ENCODE measurements at places on chromosomes 3 and 15.

DNA sequence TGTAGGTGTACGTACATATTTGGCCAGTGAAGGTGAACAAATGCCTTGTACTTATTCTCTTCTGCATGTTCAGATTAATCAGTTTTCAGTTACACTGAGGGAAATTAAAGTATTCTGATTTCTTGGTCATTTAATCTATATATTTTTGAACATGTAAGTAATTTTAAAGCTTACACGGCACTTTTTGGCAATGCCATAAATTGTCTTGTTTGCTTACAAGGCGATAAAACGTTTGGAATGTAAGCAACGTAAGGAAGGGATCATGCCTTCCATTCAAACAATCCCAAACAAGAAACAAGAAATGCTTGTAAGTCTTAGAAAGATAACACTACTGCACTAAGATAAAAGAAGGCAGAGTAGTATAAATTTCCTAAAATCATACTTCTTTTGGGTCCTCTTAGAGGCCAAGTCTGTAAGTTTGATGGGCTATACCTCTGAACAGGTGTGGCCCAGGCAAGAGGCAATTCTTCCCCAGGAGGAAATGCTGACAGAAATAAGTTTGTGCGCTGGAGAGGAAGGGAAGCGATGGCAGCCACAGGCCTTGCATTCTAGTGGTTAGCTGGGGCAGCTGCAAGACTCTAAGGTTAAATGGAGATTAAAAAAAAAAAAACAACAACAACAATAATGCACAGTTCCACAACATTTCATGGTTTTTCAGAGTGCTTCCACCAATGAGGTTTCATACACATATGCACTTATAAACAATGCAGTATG lies 73.8 kb downstream of the GOLIM4 start:
- DNase-seq: no peak

GRCh38 chr15:41982133-41982930 lies 10.0 kb upstream of the EHD4 start:
- no peak for DNase-seq

DNA sequence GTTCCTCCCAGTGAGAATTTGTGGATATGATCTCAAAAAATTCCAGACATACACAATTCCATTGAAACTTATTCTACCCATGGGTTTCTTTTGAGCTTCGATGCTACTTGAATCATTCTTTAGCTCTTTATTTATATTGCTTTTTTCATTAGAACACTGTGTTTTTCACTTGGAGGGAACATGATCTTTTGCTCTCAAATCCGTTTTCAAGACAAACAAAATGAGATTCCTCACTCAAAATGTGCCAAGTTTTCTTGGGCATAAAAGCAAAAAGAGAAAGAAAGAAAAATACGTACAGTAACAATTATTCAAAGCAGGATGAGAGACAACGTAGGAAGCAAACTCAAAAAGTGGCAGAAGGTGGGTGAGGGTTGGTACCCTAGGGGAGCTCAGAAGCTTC lies 118.8 kb upstream of the PDZRN3 start:
- no peak for DNase-seq

- no peak for DNase-seq
Measured at GRCh38 chr3:151400341-151400740, 15.8 kb upstream of the P2RY12 start.

GRCh38 chr3:192851821-192852372 lies 65.8 kb downstream of the MB21D2 start:
- DNase-seq: no peak

DNA sequence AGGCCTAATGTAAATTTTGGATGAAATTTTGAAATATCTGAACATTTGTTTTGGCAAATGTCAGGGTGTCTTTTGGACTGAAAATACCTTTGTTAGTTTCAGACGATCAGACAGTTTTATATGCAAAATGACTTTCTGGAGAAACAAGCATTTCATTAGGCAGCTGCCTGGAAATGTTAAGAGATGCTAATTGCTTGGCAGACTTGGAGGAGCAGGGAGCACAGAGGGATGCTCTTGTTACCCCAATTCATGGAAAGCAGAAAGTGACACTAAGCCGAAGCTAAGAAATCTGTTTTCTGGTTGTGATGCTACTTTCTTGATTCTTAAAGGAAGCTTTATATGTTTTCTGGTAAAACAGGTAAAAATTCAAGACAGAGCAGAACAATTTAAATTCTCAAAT lies 204.3 kb upstream of the GBE1 start:
- DNase-seq: no peak

DNA sequence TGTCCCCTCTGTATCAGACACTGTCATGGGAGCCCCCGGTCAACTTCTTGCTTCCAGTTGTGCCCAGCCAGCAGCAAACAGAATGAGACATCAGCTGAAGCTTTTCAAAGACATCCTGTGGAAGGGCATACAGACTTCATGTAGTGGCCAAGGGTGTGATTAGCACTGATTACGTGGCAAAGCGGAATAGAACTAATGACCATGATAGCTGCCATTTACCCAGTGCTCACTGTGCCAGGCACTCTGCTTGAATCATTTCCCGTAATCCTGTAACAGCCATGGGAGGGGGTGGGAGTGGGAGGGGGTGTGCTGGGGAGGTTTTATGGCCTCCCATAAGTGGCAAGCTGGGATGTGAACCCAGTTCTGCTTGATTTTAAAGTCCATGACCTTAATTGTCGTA lies 29.5 kb downstream of the LPP start:
- DNase-seq: no peak

DNA sequence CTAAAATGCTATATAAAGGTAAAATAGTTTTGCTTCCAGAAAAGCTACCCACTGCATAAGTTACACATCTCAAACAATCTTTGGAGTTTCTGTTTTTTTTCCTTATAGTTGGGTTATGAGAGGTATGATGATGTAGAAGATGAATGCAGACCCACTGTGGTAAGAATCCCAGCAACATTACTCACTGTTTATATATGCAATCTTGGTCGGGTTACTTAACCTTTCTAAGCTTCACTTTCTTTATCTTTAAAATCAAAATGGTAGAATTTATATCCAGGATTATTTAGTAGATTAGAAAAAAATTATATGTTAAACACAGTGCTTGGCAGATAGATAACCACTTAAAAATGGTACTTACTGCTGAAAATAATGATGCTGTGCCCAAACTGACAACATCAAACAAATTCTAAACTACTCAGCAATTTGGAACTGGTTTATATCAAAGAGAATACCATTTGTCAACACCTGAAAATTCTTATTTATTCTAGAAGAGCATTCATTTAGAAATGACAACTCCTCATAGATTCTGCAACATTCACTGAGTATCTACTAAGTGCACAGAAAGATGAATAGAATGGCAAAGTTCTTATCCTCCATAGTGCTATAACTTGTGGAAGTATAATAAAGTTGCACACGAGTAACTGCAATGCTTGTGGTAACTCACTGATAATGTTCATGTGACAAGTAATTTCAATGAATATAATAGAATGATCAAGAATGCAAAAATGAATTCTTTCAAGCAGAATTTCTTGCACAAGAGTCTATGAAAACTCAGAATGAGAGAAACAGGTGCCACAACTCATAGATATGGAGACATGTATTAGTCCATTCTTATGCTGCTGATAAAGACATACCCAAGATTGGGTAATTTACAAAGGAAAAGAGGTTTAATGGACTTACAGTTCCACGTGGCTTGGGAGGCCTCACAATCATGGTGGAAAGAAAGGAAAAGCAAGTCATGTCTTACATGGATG lies 129.0 kb upstream of the SLC7A14 start:
- DNase-seq: no peak

- DNase-seq: no peak
Measured at GRCh38 chr3:12334786-12335185, 45.9 kb downstream of the PPARG start.

- no peak for DNase-seq
Measured at GRCh38 chr3:25009665-25010064, 418.4 kb upstream of the RARB start.

DNA sequence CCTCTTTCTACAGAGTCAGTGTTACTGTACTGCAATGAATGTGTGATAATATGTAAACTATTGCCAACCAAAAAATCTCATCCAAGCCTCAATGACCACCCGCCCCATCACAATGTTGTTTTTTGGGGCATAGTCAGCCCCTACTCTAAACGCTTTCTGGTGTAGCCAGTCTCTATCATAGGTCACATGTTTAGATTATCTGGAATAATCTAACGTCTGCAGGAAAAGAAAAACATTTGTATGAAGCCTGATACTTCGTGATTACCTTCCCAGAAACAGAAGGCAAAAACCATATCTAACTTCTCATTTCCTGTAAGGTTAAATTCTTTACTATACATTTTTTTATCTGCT lies 1331.8 kb upstream of the GBE1 start:
- no peak for DNase-seq
